Hippocampal formation (tissue), 2 donors: ENCODE measurements at places on chromosomes 13 and 19.

DNA sequence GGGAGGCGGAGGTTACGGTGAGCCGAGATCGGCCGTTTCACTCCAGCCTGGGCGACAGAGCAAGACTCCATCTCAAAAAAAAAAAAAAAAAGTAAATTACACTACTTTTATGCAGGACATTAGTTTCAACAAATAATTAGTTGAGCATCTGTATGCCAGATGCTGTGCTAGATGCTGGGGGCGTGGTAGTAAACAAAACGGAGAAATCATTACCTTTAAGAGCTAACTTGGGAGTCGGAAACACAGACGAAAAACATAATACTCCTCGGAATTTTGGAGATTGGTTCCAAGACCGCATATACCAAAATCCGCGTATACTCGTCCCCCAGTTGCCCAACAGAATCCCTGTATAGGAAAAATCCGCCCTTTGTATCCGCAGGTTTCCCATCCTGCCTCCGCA lies 1.3 kb upstream of the DUS3L start:
- DNase-seq, result no peak

DNA sequence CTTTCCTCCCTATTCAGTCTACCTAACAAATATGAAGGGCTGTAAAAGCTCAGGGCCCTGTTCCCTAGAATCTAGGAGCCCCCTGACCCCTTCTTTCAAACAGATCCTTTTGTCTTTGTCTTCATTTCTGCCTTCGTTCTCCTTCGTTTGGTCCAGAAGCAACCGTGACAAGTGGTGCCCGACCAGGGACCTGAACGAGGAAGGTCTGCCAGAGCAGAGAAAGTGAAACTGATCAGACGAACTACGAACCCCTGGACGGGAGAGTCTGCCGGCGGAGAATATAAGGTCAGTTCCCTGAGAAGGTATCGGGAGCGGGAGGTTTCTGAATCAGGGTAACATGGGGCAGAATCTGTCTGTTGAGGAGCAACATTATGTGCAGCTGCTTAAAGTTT lies 751 bp downstream of the ERVK3-1 start:
- DNase-seq, result no peak

DNA sequence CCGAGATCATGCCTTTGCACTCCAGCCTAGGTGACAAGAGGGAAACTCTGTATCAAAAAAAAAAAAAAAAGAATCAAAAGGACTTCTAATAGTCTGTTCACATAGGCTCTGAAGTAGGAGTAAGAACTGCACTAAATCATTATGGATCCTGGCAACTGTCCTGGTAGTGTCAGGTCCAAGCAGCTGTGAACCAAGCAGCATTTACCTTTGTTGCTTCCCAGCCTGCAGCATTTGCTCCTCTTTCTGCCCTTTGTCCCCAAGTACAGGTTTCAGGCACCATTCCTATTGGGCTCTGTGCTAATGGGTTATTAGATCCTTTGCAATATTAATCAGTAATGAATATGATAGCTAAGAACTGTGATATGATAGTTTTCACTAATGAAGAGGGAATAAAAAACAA lies 77.4 kb upstream of the NBEA start:
- DNase-seq, result no peak

DNA sequence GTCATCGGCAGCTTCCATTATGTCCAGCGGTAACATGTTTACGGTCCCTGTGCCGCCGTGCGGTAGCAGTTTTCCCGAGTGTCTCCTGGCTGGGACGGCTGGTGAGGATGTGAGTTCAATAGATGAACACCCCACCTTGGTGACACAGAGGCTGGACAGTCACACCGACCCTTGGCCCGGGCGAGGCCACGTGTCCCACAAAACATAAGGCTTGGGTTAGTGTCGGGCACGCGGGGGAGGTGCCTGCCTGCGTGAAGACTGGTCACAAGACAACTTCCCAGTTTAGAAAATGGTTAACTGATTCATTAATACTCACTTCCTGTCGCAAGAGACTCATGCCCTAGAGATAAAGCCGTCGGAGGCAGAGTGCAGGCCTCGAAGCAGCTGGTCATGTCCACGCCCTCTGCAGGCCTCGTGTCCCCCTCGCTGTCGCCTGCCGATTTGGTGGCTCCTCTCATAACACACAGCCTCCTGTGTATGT lies 17.2 kb downstream of the RASA3 start:
- no peak for DNase-seq

- DNase-seq, result no peak
Observed at GRCh38 chr13:112653071-112653470, 36.8 kb upstream of the ATP11A start.

GRCh38 chr13:61777271-61777670 lies 361.6 kb upstream of the PCDH20 start:
- DNase-seq, result no peak

- no peak for DNase-seq
Observed at GRCh38 chr19:57288373-57288772, 8.1 kb downstream of the ZNF460 start.

DNA sequence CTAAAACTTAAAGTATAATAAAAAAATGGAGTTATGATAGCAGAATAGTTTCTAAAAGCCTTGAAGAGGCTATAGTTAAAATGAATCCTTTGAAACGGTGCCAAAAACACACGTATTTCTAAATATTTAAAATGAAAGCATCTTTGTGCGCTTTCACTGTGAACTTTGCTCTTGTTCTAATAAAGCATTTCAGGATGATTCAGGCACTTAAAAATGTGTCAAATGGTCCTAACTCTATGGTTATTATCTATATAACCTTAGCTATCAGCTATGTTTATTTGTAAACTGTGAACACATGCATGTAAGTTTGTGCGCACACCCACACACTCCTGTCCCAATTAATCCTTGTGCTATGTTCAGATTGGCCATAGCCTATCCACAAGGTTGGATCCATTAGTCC lies 124.5 kb downstream of the FLT1 start:
- DNase-seq, result no peak

DNA sequence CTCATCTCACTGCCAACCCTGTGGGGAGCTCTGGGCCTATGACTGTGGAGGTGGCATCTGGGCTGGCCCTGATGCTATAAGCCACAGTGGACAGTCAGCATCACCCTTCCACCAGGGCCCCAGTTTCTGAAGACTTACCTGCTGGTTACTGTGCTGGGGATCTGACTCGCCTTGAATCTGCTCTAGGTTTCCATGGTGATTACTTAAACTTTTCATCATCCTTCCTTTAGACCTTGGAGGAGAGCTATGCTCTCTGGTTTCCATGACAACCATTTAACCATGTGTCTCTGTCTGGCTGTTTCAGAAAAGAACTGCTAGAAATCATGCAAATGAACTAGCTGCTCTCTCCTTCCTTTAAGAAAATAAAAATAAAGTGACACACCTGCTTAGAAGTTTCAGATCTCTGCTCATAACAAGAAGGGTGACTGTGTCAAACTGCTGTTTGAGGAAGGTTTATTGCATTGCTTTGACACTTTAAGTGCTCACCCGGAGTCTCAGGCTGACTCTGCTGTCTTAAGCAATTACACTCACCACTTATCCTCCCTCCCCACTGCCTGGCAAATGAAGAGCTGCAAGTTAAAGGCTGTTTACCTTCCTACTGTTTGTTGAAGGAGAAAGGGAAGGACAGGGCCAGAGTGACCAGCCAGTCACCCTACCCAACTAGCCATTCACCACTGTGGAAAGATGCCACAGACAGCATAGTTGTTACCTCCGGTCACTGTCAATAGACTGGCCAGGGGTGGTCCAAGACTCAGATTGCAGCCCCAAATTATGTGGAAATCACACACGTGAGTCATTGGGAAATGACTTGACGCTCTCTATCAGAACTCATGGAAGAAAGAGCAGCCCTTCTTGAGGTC lies 87.6 kb downstream of the HSPH1 start:
- DNase-seq, result peak; percentile 40
